ENCODE measurements at places on chromosomes 3 and 15.

DNA sequence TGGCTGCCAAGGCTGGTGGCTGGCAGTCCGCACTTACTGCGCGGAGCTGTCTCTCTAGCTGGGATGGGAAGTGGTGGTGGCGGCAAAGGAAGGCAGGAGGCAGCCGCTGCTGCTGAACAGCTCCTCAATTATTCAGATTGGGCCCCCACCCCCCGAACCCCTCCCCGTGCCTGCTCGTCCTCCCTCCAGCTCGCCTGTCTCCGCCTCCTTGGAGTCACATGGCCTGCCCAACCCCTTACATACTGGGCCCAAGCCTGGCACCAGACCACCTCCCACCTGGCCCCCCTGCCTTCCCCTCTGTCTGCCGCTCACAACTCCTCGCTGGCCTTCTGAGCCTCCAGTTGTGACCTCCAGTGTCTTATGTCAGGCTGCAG lies at the start of gene SLC7A14:
Gene SLC7A14 (minus strand): TSS at position 139 of the 374 bp plus-strand sequence. CDS start 59,139 bp downstream, outside the sequence.
- peak; percentile 13 for DNase-seq

- no peak for DNase-seq
Measured at GRCh38 chr3:13501056-13501455, 20.9 kb downstream of the HDAC11 start.

DNA sequence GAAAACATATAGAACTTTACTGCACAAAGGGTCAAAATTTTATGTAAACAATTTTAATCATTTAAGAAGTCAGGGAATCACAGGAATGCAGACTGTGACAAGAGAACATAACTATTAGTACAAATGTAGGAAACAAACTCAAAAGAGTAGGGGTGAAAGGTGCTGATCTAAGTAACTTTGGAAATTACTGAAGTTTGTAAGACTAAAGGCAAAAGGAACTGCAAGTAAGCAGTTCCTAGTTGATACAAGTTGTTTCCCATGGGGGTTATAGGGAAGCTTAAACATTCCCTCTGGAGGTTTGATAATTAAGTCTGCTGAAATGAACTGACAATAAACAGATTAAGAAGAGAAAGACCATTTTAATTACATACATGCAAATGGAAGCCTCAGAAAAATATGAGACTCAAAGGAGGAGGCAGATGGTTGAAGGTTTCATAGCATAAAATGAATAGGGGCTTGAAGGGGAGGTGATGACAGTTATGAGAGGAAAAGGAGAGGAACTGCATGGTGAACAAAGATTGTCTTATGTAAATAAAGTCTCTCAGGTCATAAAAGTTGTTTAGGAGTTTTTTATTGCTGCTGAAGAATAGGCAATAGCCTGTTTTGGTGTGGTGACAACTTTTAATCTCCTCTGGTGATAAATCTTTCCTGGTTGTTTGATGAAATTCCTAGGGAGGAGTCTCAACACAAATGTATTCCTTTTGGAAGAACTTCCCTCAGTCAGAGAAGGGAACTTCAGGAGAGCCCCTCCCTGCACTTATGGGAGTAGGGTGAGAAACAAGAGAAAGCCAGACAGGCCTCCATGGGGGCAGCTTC lies 17.1 kb downstream of the SETMAR start:
- no peak for DNase-seq

GRCh38 chr15:89023311-89023961 lies 64.8 kb upstream of the ABHD2 start:
- no peak for DNase-seq

DNA sequence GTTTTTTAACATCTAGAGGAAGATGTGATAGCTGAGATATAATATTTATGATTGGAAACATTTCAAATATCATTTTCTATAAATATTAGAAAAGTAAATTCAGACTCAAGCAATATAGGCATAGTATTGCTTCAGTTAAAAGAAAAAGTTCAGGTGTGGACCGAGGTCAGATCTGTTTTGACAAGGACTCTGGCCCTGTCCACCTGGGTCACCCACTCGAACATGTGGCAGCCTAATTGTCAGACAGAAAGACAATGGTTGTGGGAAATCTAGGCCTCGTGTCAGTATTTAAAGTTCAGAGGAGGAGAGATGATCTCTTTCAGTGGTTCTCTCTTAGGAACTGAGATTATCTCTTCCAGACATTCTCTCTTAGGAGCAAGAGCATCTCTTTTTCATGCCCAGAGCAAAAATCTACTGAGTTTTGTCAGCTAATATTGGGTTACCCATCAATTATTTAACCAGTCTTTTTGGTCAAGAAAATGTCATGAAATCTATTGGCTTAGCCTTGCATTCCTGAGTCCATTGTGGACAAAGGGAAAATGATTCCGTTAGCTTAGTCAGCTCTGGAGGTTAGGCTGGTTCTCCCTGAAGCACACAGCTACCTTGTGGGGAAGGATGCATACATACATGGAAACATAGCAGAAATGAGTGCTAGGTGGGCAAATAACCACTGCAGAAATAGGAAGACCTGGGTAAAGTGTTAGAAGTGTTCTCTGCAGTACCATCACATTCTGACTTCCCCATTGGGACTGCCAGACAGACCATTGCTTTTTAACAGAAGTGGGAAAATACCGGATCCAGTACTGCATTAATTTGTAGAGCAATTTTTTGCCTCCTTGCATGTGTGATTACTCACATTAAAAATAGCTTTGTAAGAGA lies 343.3 kb downstream of the GRM7 start:
- DNase-seq, result no peak

DNA sequence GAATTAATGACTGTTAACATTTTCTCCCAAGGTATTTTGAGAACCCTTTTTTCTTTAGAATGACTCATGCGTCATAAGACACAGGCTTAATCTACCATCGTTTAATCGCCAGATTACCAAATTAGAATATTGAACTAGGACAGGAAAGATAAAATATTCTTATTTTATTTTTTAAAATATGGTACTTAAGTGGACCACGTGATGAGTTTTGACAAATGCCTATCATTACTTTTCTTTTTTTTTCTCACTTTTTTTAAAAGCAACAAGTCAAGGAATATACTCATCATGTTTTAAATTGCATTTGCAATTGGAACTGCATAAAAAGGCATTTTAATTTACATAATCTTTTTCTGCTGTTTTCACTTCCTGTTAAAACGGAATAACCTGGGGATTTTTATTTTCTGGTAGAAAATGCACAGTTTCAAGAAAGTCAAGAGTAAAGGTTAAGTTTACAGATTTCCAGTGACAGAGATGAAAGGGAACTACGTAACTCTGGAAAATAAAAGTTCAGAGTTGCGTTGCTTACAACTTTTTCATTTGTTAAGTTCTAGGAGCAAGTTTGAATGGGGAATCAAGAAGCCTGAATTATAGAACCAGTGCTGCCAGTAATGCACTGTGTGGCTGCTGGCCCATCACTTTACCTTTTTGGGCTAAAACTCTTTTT lies 23.6 kb downstream of the SIAH2 start:
- DNase-seq, result no peak

GRCh38 chr3:187943677-187944389 lies 198.6 kb upstream of the BCL6 start:
- no peak for DNase-seq

- DNase-seq, result no peak
Measured at GRCh38 chr15:91424001-91424400, 323.9 kb downstream of the SV2B start.

DNA sequence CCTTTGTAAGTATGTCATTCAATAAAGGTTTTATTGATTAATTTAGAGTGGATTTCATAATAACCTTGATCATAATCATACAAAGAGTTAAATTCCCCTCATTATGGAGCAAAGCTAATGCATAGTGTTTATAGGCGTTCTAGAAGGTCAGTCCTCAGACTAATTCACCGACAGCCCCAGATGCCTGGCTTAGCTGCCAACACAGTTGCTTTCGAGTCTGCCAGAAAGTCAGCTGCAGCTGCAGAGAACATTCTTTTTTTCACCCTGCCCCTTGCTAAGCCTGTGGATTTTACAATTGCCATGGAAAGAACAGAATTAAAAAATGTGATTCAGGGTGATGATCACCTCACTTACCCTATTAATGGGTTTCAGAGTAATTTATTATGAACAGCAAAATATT lies 21.2 kb downstream of the CADM2 start:
- DNase-seq, result peak; percentile 85

Data from midbrain (tissue), 1 donor.